ENCODE measurements at places on chromosomes 11 and 22.

- no peak for DNase-seq
Measured at GRCh38 chr11:95512682-95513081, 276.9 kb downstream of the FAM76B start.

DNA sequence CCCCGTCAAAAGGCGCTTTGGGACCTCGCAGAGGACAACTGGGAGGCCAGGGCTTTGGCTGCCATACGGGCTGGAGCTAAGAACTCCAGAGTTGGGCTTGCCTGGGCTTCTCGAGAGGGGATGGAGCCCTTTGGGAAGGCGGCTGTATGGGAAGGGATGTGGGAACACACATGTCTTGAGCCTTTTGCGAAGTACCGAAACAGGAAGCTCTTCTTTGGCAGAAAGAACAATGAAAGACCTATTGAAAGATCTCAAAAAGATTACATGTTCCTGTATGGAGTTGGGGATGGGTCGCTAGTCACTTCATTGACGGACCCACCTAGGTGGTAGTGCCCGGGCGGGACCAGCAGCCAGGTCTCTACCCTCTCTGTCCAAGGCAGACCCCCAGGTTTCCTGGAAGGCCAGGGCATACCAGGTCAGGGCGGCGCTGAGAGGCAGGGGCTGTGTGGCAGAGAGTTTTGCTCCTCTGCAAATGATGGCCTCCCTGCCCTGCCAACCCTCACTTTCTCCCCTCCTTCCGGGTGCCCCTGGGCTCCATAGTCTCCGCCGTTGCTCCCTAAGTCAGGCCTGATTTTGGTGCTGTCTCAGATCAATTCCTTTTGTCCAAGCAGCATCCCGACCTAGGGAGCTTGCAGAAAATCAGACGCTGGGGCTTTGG is 1.0 kb downstream of the ST14 start:
- no peak for DNase-seq

GRCh38 chr11:118670063-118670462 is 9.4 kb downstream of the TREH start:
- DNase-seq = no peak

GRCh38 chr11:116577273-116577672 is 195.5 kb downstream of the BUD13 start:
- no peak for DNase-seq

DNA sequence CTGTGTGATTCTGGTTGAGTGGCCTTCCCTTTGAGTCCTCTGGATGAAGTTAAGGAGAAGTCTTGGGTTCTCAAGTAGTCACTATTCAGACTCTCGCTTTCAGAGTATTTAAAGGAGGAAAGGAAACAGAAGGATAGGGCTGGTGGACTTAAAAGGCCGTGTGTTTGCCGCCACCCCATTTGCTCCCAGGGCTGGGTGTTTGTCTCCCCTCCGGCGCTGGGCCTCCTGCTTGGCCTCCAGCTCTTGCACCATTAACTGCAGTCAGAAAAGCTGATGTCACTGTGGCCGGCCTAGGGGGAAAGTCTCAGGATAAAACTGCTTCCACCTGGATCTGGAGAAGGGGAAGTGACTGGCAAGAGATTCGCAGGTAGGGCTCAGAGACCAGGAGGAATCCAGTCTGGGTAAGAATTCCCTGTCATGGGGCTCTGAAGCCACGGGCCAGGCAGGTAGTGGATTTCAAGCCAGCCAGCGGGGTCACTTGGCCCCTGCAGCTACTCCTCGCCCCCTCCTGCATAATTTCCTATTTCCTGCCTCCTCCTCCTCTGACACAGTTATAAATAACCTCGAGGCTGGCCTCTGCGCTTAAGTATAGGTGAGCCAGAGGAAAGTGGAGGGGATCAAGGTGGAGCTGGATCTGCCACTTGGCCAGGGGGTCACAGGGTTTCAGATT is 17.1 kb downstream of the TIMP3 start:
- no peak for DNase-seq

DNA sequence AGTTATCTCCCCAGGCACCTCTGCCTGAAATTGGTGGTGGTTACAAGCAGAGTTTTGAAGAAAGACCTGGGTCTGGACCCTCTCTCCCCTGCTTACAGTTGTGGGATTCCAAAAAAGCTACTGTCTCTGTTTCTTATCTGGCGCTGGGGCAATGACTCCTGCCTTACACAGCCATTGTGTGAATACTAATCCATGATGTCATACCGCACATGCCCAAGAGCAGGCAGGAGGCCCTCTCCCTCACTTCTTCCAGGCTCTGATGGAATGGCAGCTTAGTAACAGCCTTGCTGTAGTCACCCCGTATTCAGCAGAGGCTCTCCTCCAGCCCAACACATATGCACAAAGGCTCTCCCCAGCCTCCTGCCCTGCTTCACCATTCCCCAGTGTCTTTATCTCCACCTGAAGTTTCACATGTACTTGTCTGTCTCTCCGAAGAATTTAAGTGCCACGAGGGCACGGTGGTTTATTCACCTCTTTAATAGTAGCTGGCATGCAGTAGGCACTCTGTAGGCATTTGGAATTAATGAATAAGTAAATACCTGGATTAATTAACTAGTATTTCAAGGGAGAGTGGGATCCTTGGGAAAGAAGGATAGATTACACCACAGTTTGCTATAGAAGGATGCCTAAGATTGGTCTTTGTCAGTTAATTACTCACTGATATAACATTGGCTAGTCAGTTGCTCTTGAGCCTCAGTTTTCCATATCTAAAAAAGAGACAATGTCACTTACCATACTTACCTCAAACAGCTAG is 165.6 kb downstream of the ETS1 start:
- DNase-seq = no peak

DNA sequence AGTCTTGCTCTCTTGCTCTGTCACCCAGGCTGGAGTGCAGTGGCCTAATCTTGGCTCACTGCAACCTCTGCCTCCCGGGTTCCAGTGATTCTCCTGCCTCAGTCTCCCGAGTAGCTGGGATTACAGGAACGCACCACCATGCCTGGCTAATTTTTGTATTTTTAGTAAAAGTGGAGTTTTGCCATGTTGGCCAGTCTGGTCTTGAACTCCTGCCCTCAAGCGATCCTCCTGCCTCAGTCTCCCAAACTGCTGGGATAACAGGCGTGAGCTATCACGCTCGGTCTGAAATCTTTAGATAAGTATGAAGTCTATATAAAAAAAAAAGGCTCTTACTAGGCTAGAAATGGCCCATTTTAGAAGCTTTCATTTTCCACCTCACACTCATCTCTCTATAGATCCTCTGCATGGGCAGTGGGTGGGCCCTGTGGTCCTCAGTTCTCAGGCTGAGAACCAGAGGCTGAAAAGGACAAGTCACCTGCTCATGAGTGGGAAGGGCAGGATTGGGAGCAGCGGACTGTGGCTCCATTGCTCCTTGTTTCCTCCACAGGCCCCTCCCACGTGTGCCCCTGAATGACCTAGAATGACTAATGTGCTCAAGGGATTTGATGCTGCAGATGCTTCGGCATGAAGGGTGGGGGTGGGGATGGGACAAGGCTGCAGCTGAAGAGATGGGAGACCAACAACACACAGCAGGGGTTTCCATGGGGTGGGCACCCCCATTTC is 19.8 kb upstream of the PRAME start:
- no peak for DNase-seq

GRCh38 chr11:95923439-95923727 is 524 bp downstream of the MTMR2 start:
- no peak for DNase-seq

DNA sequence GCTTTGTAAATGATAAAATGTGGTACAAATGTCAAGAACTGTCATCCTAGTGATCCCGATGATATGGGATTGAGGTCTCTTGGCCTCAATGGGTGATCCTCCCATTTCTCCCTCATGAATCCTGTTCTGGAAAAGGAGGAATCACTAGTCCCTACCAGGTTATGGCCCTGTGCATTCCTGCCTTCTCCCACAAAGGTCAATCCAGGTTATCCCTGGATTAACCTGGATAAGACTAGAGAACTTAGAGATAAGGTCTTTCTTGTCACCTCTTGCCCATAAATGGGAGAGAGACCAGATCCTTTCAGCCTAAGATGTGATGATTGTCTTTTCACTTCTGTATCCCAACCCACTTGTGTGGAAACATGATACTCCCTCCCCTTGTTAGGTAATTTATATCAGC is 396.7 kb downstream of the BUD13 start:
- no peak for DNase-seq

- DNase-seq = no peak
Measured at GRCh38 chr22:19110064-19110458, 12.2 kb downstream of the DGCR2 start.

GRCh38 chr22:25437414-25438160 is 126.9 kb upstream of the GRK3 start:
- no peak for DNase-seq

DNA sequence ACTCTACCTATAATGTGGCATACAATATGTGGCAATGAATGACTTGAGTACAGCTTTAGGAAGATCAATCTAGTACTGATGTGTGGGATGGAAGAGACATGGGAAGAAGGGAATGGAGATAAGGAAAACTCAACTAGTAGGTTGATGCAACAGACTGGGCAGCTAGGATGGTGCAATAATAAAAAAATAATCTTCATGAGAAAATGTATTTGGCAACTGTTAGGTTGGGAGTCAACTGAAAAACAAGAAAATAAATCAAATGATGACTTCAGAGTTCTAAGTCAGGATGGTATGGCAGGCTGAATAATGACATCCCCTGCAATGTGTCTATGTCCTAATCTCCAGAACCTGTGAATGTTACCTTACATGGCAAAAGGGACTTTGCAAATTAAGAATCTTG is 236.8 kb upstream of the PITPNB start:
- no peak for DNase-seq

DNA sequence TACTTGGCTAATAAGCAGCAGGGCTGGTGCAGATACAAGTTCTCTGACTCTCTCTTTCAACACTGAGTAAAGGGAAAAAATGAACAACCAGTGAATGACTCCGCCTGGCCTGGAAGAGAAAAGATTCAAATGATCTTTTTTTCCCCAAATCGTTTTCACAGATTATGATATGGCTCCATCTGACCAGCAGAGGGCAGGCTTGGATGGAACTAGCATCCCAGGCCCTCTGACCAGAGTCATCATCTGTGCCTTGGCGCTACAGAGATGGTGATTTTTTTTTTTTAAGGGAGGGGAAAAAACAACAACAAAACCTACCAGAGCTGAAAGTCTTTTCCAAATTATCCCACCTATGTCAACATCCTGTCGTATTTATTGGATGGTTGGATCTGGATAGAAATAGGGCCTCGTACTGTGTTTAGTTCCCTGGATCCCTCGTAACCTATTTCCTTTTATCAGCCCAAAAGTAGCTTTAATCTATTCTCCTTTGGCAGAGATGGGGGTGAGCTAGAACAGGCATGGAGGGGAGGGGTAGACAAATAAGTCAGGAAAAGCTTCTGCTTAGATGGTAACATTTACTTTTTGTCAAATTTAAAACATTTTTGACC is 69.7 kb downstream of the PRSS23 start:
- DNase-seq = no peak

DNA sequence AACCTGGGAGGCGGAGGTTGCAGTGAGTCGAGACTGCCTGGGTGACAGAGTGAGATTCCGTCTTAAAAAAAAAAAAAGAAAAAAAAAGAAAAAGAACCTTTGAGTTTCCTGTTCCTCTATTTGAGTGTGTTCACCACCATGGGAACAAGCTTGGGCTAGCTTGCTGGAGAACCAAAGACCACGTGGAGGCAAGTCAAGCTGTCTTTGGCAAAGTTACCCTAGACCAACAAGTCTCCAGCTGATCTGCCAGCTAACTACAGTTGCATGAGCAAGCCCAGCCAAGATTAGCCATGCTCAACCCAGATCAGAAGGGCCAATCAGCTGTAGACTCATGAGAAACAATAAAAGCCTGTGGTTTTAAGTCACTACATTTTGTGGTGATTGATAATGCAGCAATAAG is 29.7 kb downstream of the SLN start:
- DNase-seq = no peak

DNA sequence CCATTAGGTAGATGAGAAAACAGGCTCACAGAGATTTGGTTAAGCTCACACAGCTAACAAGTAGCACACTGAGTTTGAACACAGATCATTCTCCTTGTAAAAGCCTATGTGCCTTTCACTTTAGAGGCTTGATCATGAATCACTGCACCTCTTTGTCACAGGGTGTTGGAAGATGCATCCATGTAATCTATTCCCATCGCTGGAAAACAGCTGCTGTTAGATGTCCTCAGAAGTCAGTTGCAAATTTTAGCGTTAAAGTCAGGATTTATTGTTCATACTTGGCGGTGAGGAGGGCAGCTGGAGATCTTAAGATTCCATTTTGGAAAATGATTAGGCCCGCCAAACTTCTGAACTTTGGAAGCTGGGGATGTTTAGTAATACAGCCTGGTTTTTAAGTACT is 2.6 kb downstream of the CNTF start:
- DNase-seq = no peak

GRCh38 chr22:31732089-31732829 is 17.7 kb downstream of the PRR14L start:
- DNase-seq = no peak

DNA sequence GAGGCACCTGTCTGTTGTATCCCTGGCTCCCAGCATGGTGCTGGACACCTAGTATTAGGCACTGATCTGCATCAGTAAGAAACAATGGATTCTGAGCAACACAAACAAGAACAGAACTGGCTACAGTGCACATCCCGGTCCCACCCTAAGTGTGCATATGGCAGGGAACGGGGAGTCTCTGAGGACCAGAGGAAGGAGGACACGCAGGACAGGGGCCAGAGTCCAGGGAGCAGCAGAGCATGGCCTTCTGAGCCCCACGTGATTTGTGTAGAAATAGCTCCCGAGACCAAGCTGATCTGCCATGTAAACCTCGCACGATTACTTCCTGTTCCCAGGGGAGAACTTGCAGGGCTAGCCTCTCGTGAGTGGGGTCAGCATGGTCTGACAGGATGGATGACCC is 12.7 kb upstream of the SNX32 start:
- no peak for DNase-seq

DNA sequence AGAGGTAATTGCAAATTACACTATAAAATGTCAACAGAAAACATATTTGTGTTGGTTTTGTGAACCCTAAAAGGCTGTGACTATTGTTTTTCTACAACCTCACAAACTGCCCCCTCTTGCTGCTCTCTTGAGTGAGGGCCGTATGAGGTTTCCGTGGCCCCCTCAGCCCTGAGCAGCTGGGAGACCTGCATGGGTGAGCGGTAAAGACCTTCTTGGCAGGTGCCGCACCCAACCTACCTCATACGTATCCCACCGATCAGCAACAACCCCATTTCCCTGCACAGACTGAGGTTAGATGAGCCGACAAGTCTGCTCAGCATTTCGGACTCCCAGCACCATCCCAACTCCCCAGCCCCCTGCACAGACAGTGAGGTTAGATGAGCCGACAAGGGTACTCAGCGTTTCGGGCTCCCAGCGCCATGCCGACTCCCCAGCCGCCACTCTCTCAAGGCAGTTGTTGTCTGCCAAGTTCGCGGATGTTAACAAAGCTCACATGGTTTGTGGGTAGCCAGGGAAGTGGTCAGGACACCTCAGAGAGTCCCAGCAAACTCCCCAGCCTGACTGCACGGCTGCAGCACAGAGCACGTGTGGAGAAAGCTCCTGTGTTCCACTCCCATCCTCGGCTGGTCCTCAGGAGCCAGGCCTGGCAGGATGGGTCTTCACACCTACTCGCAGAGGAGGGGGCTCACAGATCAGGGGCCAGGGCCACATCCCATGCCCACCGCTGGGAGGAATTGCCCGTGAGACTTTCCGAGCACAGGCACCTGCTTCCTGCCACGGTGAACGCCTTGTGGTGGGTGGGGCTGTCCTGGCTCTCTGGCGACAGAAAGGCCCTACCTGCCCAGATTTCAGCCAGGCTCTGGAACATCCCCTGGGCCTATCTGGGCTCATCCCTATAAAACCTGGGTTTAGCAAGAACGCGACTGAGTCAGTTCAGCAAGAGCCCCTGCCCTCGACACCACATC is 502.9 kb downstream of the BRD1 start:
- no peak for DNase-seq
